ENCODE measurements at places on chromosomes 5 and 9. TPM values are rescaled to one million over a fixed set of nuclear protein-coding genes. Genes with fewer than 3 reads are reported as not detected.

GRCh38 chr9:107067739-107068416, 204.9 kb downstream of the ZNF462 start:
- no peak for DNase-seq

- peak; percentile 81 for DNase-seq
Observed at GRCh38 chr5:54985301-54986268, at the start of gene ESM1. ESM1 (minus strand) TSS chr5:54985593; CDS start chr5:54985517, 76 bp downstream.

- DNase-seq: no peak
Observed at GRCh38 chr9:129909851-129910250, 74.6 kb downstream of the USP20 start.

GRCh38 chr5:82356808-82357671, 78.9 kb upstream of the RPS23 start:
- DNase-seq: no peak

- no peak for DNase-seq
Observed at GRCh38 chr5:159010661-159011442, 88.9 kb downstream of the EBF1 start.

DNA sequence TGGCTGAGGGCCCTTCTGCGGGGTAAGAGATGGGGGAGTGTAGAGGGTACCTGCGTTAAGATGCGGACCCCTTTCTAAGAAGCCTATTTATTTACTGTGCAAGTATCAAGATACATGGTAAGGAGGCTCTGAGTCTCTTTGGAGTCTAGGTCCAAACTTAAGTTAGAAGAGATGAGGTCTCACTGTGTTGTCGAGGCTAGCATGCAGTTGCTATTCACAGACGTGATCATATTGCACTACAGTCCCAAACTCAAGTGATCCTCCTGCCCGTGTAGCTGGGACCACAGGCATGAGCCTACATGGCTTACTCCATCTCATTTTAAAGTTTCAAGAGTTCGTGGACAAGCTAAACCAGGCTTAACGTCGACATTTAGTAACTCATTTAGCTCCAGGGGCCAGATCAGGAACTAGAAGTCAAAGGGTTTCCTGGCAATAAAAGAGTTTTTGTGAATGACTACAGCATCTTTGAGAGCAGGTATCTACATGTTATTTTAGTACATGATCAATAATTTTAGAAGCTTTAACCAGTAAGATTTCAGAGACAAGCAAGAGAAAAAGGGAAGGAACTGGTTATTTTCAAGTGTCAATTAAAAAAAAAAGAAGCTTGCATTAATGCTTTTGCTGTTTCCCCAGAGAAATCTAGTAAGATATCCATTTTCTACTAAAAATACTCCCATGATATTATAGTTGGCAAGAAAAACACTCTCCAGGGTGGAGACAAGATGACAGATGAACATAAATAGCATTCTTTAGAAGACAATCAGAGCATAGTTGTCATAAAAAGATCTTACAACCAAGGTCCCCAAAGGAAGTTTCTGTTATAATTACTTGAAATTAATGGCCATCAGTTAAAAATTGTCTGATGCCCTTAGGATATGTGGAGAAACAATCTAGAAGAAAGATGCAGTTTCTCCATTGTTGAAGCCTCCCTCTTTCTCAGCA, 141.3 kb downstream of the SCAMP1 start:
- no peak for DNase-seq

- no peak for DNase-seq
Observed at GRCh38 chr9:15311607-15312006, 4.6 kb upstream of the TTC39B start.

DNA sequence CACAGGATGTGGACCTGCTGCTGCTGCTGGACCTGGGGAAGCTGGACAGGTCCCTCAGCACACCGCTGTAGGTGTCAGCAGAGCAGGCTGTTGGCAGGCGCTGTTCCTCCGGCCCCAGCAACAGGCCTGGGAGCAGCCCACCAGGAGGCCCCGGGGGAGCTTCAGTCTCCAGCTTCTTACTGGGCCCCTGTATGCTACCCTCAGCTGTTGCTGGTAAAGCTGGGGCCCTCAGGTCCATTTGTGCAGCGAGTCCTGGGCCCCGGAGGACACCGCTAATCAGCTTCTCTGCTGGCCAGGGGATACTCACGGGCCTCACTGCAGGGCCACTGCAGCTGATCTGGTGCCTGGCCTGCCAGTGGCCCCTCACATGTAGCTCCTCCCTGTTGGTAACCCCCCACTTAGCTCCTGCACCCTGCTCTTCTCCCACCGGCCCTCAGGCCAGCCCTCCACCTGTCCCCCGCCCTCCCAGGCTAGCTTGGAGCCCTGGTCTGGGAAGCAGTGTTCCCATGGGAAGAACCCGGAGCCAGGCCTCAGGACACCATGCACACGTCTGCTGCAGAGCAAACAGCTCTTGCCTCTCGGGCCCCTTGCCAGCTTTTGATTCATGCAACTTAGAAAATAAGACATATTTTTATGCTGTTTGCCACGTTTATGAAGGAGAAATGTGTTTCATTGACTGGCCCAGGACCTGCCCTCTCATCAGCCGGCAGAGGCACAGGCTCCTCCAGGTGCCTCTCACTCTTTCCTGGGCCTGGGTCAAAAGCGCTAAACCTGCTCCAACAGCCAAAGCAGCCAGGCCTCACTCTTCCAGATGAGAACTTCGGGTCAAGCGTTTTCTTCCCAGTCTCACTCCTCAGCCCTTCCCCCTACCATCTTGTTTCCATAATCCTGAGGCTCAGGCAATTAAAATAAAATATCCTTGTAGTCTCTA, 61.0 kb upstream of the ADAMTS2 start:
- no peak for DNase-seq

- DNase-seq: no peak
Observed at GRCh38 chr5:105922574-105922973, 1748.2 kb downstream of the EFNA5 start.

GRCh38 chr5:142421621-142422397, 97.0 kb upstream of the SPRY4 start:
- no peak for DNase-seq

DNA sequence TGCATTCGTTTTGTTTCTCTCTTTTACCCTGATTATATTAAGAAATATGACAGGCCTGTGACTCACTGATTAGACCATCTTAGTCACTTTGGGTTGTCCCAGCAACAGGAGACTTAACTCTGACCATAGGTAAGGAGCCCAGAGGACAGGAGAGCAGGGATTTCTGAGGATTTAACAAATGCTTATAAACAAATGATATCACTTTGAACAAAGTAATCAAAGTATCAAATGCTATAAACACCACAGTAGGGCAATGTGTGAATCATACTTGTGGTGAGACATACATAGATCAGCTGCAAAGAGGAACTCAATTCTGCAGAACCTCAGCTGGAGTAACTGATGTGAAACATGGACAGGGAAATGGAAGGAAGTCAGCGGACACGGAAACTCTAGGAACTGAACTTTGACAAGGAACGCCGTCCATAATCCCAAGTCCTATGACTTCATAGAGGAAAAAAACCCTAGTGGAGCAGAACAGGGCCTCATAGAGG, 190.6 kb upstream of the MSX2 start:
- peak; percentile 51 for DNase-seq

DNA sequence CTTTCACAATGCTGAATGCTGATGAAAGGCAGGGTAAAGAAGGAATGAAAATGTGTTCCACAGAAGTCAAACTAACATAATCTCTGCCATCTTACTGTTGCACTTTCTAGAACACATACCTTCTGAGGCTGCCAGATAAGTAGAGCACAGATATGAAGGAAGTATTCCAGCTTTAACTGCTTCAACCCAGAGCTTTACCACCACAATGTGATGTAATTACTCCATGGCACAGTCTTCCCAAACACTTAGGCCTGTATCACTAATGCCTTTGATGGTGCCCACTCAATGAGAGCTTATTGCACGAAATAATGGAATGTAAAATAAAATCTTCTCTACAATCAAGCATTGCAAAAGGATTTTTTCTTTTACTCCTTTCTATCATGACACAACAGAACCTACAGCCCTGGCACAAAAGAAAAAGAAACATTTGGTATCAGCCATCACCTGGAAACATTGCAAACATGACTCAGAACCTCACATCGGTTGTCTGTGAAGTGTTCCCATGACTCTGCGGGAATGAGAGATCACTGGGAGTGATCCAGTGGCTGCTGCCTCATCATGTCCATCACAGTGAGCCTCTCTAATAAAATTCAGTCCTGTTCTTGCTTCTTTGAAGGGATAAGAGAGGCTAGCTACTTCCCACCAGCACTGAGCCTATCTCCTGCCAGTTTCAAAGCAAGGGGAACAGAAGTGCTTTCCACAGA, 385.8 kb downstream of the EFNA5 start:
- peak; percentile 75 for DNase-seq

DNA sequence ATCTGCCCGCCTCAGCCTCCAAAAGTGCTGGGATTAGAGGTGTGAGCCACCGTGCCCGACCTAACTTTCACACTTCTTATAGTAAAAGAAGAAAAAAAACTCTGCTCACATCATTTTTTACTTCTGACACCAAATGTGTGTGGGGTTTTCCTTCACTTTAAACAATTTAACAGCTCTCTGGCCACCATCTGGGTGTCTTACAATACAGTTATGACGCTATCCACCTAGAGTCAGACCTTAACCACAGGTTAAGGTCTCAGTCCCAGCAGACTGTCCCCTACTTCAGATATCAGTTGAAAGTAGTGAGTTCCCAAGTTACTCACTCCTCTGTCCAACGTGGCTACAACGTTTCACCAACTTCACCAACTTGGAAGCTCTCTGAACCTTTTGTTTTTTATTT, 15.4 kb upstream of the ATP6V1G1 start:
- DNase-seq: no peak

- no peak for DNase-seq
Observed at GRCh38 chr5:65191554-65192135, 290.1 kb downstream of the ADAMTS6 start.

DNA sequence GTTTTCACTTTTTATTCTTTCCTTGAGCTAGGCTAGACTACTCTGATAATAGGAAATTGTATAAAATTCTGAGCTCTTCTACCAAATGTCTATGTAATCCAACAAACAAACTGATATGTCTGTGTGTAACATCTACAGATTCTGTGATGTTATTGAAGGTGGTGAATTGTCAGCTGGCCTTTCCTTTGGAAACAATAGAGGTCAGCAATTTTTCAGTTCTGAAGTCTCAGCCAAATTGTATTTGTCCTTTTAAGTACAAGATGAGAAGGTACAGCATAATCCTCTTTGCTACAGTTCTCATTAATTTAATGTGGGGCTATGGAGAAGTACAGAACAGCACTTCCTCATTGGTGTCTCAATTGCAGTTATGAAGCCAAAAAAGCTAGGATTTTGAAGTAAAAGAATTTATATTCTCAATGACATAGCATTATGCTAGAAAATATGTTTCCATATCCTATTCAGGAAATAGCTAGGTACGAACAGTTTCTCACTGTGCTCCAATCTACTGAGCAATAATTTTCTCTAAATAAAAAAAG, 198.0 kb downstream of the HINT1 start:
- DNase-seq: no peak

DNA sequence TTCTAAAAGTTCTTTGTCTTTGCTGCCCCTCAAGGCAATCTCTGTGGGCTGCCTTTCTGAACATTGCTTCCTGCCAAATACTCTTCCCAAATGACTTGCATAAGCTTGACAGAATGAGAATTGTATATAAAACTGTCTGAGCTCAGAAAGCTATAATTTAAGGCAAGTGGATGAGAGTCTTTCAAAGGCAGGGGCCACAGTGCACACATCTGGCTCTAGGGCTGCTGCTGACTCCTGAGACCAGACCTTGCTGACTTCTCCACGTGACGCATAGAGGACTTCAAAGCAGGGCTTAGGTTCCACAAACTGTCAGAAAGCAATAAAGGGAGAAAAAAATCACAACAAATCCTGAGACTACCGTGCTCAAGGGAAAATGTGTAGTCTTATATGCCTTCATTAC, 79.4 kb upstream of the DIRAS2 start:
- no peak for DNase-seq

DNA sequence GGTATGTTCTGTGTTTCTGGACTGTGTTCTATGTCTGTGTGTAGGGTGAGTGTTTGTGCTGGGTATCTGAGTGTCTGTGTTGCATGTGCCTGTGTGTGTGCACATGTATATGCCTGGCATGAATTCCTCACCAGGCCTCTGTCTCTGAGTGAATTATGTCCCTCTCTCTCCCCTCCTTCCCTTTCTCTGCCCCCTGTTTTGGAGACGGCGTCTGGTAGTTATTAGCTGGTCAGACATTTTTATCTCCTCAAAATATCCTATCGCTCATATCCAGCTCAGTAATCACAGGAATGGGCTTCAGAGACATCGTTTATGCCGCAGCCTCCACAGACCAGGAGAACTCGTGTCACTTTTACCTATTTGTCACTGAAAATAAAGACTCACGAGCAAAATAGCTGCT, 483.2 kb upstream of the BRINP1 start:
- DNase-seq: no peak

DNA sequence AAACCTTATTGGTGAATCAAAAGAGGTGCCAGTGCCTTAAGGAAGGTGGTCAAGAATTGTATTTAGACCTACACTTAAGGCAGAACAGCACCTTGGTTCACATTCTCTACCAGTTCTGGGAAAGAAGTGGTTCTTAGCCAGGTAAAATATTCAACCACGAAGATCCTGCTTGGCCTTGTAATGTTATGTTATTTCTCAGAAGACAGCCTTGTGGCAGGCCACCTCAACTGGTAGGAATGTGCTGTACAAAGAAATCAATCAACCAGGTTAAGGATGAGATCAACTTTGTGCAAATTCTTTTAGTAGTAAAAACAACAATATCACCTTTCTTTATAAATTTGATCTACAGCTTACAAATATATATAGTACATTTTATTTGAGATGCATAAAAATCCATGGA, 246.8 kb downstream of the ARRDC3 start:
- peak; percentile 13 for DNase-seq

DNA sequence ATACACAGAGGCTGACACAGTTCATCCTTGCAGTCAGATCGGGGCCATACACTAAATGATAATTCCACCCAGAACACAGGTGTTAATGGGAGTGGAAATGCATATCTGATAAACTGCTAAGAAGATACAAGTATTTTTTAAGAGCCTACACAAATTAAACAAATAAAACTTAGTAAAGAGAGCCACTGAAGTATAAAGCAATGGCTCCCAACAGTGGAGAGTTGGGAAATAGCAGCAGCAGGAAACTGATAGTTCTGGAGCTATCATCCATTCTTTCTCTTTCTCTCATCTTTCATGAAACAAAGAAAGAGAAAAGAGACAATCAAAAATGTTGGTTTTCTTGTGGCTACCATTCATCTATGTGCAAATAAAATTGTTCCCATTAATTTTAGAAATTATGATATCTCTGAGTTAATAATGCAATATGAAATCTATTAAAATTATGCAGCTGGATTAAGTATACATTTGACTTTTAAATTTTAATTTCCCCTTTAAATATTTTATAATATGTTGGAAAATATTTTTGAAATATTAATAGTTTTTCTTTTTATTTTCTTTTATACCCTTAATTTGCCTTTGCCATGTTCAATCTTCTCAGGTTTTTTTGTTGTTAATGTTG, 120.8 kb downstream of the EMB start:
- DNase-seq: no peak

GRCh38 chr9:27437652-27438373, 86.3 kb upstream of the IFNK start:
- no peak for DNase-seq

GRCh38 chr9:122325124-122325523, 45.7 kb upstream of the PTGS1 start:
- no peak for DNase-seq

GRCh38 chr5:178285399-178286225, 53.0 kb upstream of the PHYKPL start:
- DNase-seq: no peak

Gene ARL14EPL
- total RNA-seq: 0.40 TPM

Gene LURAP1L
- 3.3 TPM for total RNA-seq

Gene SLC46A2
- total RNA-seq: not detected

Gene ANKRD55
- total RNA-seq: not detected

Gene DPYSL3
- total RNA-seq: 66.9 TPM

Gene FBP2
- not detected for total RNA-seq

All from LHCN-M2 (cell line).